Type B pancreatic cell (in vitro differentiated cells): ENCODE measurements at places on chromosomes 12 and 14. TPM values are rescaled to one million over a fixed set of nuclear protein-coding genes. Genes with fewer than 3 reads are reported as not detected.

The LPAR5 gene
- 2.7 and 19.9 TPM in 2 replicates for total RNA-seq

The ACOT6 gene
- total RNA-seq, result not detected in 2 replicates

The KCNC2 gene
- 1.3 and 2.5 TPM in 2 replicates for total RNA-seq

The KRT86 gene
- total RNA-seq, result 0.14 TPM in 1 of 2 replicates, not detected in the other

The TRAF3 gene
- total RNA-seq, result 19.2 and 24.0 TPM in 2 replicates

The YLPM1 gene
- 65.4 and 90.4 TPM in 2 replicates for total RNA-seq

The CCDC177 gene
- 0.21 and 3.4 TPM in 2 replicates for total RNA-seq

The DYNC1H1 gene
- total RNA-seq, result 413 and 489 TPM in 2 replicates

The TPH2 gene
- total RNA-seq, result 0.45 TPM in 1 of 2 replicates, not detected in the other

The FAM181A gene
- 1.2 TPM in 1 of 2 replicates, not detected in the other for total RNA-seq
